Frontal cortex (tissue), 4 donors: ENCODE measurements at places on chromosomes 4 and X. TPM values are rescaled to one million over a fixed set of nuclear protein-coding genes. Genes with fewer than 3 reads are reported as not detected.

Gene EPGN
- total RNA-seq, result not detected

Gene SLITRK4
- 52.6 TPM for total RNA-seq

- no peak for DNase-seq
Measured at GRCh38 chr4:56086073-56086541, 137.4 kb downstream of the CEP135 start.

DNA sequence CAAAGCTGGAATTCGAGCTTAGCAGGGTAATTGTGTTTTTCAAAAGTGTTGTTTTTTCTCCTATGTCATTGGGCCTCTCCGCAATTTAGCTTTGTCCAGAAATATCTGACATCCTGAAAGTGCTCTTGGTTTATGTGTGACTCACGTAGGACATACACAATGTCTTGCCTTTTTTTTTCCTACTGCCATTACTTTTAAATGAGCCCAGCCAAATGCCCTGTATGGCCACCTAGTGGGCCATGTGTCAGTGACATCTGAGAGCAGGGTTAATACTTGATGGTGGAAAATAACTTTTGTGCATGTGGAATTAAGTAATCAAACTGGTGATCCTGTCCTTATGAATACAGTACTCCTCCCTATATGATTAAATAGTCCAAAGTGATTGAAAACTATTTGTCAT lies 1411.1 kb upstream of the TENM3 start:
- DNase-seq, result no peak

- no peak for DNase-seq
Measured at GRCh38 chr4:168723020-168723419, 226.2 kb downstream of the PALLD start.

DNA sequence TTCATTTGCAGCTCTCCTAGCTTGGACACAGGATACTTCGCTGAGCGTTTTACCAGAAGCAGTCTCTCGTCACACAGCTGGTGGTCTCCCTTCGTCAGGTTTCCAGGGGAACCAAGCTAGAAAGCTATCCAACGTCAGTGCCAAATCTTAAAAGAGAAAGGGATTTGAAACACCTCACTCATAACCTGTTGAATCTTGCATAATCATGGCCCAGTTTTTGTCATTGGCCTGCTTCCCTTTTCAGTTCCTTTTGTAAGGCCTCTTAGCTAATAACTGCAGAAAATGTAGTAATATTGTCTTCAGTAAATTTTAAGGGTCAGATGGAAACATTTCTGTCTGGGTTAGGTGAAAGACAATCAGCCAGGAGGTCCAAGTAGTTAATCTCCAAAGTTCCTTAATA lies 22.0 kb downstream of the RAB39B start:
- DNase-seq, result no peak

DNA sequence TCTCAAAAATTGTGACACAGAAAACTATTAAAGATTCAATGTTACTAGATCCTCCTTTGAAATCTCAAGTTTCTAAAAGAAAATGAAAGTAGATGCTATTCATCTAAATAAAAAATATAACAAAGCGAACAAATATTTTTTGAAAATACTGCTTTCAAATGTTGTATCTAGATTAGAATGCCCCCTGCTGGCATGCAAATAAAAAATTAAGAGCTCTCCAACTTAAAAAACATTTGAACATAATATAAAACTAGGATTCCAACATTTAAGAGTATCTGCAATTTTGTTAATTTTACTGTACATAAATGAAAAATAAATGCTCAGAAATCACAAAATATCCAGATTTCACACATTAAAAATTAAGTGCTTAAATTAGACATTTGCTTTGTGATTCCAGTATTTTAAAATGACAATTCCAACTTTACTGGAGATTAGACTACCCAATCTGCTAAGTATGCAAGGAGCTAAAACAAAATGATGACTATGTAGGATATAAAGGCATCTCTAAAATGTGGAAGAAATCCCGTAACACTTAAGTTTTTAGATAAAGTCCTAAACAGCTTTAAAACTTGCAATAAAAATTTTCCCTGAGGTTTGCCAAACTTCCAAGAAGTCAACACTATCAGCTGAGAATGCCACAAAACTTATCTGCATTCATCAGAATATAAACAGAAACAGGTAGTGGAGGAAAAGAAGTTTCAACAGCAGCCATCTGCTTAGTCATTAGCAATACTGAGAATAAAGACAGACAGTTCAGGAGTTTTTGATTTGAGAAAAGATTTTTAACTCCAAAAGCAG lies 32.7 kb downstream of the DHX15 start:
- no peak for DNase-seq

- no peak for DNase-seq
Measured at GRCh38 chr4:147479786-147480185, 1.1 kb upstream of the EDNRA start.

DNA sequence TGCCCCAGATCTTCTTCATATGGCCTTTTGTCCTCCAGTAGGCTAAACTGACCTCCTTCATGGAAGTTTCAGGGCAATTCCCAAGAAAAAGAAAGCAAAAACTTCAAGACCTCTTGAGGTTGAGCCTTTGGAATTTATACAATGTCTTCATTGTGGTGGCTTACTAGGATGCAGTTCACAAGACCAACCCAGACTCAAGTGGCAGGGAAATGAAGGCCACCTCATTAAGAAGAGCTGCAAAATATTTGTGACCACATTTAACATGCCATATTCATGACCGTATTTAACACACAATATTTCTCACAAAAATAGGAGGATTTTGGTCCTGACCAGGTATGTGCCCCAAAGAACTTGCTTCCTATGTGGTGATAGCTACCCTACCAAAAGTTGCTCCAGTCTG lies 605.5 kb upstream of the PITX2 start:
- DNase-seq, result no peak

DNA sequence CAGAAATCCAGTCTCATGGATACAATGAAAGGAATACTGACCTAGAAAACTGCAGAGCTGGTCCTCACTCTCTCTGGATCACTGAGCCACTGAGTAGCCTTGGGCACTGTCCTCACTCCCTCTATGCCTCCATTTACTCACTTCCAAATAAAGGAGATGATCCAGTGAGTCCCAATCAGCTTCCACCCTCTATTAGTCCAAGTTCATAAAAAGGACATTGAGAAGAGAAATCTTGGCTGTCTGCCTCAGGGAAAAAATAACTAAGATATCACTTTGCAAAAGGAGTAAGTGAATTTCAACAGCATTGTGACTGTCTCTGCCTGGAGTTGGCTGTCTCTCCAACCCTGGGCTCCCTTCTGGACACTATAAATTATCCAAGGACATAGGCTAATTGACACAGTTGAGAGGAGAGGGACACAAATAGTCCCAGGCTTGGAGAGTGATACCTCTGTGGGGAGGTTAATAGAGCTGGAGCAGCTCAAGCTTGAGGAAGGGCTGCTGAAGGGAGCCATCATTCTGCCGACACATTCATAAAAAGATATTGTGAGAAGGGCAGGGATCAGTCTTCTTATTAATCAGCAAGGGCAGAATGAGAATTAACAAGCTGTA lies 572.3 kb downstream of the RAB28 start:
- DNase-seq, result no peak

DNA sequence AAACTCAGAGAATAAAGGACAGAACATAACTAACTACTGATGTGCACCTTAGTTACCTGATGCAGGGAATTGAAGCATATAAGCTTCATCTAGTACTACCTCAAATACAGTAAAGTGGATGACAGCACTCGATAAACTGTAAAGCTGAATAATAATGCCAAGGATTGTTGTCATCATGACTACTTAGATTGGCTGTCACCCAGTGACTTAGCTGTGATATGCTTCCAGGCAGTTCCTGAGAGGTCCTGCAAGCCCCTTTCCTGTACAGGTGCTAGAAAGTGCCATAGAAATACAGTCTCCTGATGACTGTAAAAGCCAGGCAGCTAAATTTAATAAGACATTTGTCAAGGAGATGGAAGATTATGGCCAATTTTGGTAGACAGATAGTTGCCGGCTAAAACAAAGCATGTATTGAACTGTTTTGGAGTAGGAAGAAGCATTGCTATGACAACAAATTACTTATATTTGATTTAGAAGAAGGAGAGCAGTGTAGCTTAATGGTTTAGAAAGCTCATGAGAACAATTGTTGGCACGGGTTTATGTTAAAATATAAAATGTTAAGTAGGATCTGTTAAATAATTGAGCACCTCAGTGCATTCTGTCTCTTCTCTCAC lies 29.7 kb downstream of the TMEM164 start:
- DNase-seq, result no peak

DNA sequence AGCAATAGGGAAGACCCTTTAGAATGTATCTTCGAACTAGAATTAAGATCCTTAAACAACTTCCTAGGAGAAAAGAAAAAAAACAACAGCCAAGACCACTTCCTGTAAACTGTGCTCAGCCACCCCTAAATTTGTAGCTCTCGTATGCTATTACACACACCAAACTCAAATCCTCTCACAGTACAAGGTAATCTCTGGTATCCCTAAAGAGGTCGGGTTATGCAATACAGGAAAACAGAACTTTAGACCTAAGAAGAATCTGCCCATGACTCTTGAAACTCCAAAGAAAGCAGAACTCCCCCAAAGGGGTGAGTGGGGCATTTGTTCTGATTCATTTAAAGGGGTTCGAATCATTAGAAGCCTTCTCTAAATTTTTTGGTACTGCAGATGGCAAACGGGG lies 170.9 kb upstream of the CASK start:
- DNase-seq, result no peak
